ENCODE measurements at places on chromosomes 12 and 14.

DNA sequence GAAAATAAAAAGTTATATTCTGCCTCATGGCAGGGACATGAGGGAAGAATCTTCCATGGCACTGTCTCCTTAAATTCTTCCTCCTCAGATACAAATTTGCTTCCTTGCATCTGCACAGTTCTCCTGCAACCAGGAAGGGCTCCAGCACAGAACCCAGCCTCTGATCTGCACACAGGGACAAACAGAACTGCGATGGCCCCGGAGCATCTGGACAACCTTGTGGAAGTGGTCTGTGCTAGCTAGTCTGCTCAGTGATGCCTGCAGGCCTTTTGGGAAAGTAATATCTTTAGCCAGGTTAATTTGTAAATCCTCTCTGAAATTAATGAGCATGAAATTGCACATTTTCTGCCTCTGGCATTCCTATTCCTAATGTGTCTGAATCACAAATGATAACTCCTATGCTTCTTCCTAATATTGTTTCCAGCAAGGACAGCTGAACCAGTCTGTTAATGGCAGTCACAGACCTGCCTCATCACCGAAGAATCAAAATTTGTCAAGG, 74.8 kb downstream of the GRIP1 start:
- DNase-seq: no peak

- no peak for DNase-seq
Measured at GRCh38 chr12:13839365-13840336, 141.8 kb downstream of the GRIN2B start.

- no peak for DNase-seq
Measured at GRCh38 chr14:53458368-53458814, 305.3 kb upstream of the DDHD1 start.

DNA sequence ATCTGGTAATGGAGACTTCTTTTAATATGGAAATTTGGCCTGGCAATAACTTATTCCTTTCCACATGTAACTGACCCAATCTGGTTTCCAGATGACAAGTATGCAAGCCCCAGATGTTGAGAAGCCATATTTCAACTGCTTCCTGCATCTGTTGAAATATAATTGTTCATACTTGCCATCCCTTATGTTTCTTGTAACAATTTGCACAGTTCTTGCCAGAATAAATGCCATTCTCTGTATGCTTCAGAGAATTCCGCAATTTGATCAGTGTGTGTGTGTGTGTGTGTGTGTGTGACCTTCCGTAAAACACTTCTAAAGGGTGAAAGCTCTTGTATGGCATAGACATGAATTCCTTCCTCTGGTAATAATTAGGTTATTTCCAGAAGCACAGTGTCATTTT, 1.8 kb upstream of the CLEC2A start:
- DNase-seq: no peak

GRCh38 chr12:5780536-5780935, 164.5 kb downstream of the ANO2 start:
- DNase-seq: no peak

DNA sequence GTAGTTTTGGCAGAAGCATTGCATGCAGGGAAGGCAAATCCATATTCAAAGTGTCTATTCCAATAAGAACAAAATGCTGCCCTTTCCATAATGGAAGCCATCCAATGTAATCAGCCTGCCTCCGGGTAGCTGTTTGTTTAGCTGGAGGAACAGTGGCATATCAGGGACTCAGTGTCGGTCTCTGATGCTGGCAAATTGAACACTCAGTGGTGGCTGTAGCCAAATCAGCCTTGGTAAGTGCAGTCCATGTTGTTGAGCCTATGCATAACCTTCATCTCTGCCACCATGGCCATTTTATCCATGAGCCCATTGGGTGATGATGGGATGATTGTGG, 147.8 kb upstream of the MAX start:
- DNase-seq: no peak

- DNase-seq: no peak
Measured at GRCh38 chr14:77303417-77304156, 17.1 kb downstream of the POMT2 start.

DNA sequence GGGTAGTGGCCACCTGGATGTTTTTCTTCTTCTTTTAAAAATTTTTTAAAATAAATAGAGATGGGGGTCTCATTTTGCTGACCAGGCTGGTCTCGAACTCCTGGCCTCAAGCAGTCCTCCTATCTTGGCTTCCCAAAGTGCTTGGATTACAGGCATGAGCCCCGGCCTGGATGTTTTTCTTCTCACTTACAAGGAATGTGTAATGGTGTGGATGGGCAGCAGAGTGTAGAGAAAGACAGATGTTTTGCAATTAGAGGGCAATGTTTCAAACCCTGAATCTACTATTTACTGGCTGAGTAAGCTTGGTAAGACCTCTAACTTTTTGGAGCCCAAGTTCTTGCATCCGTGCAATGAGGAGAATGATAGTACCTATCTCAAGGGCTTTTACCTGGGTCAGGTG, 48.1 kb downstream of the ADCK1 start:
- DNase-seq: no peak

DNA sequence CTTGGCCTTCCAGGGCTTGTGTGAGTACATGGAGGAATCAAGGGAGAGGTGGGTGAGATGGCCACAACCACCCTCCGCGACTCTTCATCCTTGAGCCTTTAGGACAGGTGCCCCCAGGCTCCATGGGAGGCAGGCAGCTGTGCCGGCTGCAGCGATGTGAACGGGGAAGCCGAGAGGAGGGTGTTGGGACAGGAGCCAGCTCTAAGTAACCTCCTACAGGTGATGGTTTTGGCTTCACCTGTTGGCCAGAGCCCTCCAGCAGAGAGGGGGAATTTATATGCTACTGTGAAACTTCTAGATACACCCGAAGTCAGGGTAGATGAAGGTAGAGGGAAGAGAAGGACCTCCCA, 132.2 kb upstream of the HIF1A start:
- DNase-seq: no peak

DNA sequence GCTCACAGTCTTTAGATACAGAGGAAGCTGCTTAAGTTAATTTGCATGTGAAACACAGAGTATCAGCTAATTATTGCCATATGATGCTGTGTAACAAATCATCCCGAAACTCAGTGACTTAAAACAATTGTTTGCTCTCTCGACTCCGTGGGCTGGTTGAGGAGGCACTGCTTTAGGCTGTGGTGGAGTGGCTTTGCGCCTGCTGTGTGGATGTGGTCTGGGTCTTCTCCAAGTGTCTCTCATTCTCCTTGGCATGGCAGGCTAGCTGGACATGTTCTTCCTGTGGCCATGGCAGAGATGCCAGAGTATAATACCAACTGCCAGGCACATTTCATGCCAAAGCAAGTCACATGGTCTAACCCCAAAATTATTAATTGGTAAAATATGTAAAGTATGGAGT, 40.9 kb downstream of the PELI2 start:
- DNase-seq: no peak

- no peak for DNase-seq
Measured at GRCh38 chr14:64927031-64927430, 12.8 kb downstream of the CHURC1 start.

DNA sequence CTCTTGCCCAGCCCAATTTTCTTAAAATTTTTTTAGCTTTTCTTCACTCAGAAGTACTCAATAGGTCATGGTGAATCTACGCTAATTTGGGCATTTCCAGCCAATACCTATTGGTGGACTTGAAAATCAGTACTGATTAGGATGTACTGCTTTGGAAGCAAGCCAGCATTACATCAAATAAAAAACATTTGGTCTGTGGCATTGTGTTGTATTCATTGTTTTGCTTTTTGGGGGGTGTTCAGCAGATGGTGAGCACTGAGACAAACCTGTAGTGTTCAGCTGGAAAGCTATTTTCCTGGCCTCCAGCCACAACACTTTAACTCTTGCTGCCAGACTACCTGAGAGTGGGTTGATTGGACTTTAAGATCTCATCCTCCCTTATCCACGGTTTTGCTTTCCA, 4.0 kb downstream of the MAPKAPK5 start:
- no peak for DNase-seq

- no peak for DNase-seq
Measured at GRCh38 chr14:29320286-29320685, 553.7 kb downstream of the FOXG1 start.

- DNase-seq: no peak
Measured at GRCh38 chr14:41549282-41549681, 57.4 kb upstream of the LRFN5 start.

- no peak for DNase-seq
Measured at GRCh38 chr12:104248444-104248843, 32.9 kb downstream of the TXNRD1 start.

DNA sequence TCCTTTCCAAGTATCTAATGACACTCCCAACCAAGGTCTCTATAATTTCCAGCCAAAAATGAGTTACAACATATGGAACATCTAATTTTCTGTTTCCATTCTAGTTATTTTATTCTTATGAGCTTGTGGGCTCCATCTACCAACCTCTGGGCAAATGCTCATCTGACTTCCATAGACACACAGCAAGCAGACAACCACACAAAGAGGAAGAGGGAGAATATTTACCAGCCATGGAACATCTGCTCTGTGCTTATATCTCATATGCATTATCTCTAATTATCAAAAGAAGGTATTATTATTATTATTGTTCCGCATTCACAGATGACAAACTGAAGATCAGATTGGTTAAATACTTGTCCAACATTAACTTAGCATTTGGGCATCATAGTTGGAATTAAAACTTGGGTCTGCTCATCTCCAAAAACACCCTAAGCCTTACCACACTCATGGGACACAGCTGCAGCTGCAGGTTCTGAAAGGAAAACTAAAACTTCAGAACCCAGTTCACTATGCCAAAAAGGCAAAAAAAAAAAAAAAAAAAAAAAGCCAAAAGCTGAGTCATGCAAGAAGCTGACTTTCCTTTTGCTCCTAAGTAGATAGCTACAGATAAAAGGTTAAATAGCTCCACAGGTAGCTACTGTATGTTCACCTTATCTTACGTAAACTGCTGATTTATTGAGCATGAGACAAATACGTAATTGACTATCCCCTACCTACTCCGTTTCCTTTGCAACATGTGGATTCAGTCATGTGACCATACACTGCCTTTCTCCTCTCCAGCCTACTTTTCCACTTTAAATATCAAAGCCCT, 23.6 kb upstream of the TCL1B start:
- DNase-seq: no peak

GRCh38 chr14:94689218-94689984, 77.2 kb downstream of the SERPINA3 start:
- no peak for DNase-seq

GRCh38 chr12:13094367-13094766, 9.1 kb downstream of the GSG1 start:
- DNase-seq: no peak

GRCh38 chr12:24584032-24584675, 364.7 kb downstream of the BCAT1 start:
- DNase-seq: no peak

DNA sequence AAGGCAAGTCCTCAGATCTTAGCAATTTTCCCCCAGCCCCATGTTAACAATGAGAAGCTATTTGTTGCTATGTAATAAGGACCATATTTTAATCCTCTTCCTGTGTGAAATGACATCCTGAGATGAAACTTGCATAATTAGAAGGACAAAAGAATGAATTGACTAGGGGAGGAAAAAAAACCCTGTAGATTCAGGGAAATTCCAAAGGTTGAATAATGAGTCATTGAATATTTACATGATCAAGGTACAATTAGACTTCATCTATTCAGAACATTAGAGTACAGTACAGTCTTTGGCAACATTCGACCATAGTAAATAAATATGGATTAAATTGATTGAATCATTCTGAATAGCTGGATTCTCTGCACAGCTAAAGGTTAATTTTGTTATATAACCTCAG, 9.4 kb downstream of the MYBPC1 start:
- DNase-seq: no peak

DNA sequence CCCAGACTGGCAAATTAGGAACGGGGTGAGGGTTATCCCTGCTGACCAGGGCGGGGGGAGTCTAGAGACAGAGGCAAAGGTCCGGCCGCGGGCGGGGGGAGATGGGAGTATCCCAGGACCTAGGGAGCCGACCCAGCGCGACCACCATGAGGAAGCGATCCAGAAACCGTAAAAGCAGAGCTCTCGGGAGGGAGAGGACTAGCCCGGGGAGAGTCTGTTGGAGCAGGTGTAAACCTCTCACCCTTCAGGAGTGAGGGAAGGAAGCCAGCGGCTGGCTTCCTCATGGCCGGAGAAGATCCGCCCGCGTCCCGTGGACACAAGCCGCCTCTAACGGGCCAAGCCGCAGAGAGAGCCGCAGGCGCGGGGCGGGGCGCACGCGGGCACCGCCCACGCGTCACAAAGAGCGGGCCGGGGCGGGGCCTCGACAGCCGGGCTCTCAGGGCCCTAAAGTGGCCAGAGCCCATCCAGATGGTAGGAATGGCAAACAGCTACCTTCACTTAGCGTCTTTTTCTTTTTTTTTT, at the start of gene ACRBP:
Gene ACRBP (minus strand): TSS at position 350 of the 522 bp plus-strand sequence. CDS start 66 bp downstream, at position 284.
- no peak for DNase-seq

GRCh38 chr12:78431931-78432330, 432.6 kb upstream of the SYT1 start:
- DNase-seq: no peak

DNA sequence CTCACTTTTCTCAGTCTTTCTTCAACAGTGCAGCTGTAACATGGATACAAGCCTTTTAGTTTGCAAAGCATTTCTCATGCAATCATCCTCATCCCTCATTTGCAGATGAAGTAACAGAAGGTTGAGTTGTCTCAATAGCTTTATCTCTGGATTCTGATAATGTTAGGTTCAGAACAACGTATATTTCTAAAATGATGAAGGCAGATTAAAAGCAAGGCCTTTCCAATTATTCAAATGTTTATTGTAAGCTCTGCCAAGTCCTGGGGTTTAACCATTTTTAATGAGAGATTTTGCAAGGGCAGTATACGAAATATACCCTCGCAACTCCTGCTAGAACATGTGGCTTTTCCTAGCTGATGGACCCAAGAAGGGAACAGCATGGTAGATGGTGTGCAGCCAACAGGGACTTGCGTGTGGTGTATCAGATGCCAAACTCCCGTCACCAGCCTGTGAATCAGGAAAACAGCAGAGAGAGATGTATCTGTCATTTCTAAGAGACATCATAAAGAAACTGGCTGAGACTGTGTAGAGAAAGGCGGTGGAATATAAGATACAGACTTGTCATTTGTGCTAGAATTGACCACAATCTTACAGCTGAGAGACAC, 319.7 kb downstream of the MED13L start:
- DNase-seq: no peak

DNA sequence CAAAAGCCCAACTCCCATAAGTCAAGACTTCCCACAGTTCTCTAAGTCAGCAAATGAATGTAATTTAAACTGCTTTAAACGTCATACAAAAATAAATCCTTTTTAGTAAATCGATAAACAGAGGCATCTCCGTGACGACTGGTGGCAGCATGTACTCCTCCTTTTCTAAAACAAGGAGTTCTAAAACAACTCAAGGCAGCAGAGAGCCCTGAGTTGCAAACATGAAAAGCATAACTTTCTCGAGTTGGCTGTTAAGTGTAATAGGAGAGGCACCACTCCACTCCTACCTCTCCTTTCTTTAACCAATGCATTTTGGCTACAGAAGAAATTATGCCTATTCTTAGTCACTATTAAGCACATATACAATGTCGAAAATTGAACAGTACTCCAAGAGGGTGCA, 22.0 kb downstream of the LTBR start:
- no peak for DNase-seq

- no peak for DNase-seq
Measured at GRCh38 chr12:124385219-124385969, 90.5 kb downstream of the RFLNA start.

- DNase-seq: no peak
Measured at GRCh38 chr12:54421175-54421878, 2.3 kb upstream of the ITGA5 start.

GRCh38 chr14:20644520-20644919, 3.0 kb upstream of the OR6S1 start:
- DNase-seq: no peak

GRCh38 chr14:60878536-60878935, 102.3 kb downstream of the TRMT5 start:
- DNase-seq: no peak

- no peak for DNase-seq
Measured at GRCh38 chr14:85402569-85403162, 127.3 kb upstream of the FLRT2 start.
